ENCODE measurements at places on chromosomes 6 and 20. TPM values are rescaled to one million over a fixed set of nuclear protein-coding genes. Genes with fewer than 3 reads are reported as not detected.

The TUBB1 gene
- polyA plus RNA-seq = not detected

The EYA4 gene
- 14.4 TPM for polyA plus RNA-seq

The LCA5 gene
- 1.2 TPM for polyA plus RNA-seq

The OR2B6 gene
- 0.18 TPM for polyA plus RNA-seq

The TCEA2 gene
- polyA plus RNA-seq = 34.7 TPM

The SPATA25 gene
- polyA plus RNA-seq = 0.77 TPM

The PLN gene
- polyA plus RNA-seq = not detected

The IMPG1 gene
- polyA plus RNA-seq = not detected

The COL10A1 gene
- not detected for polyA plus RNA-seq

The NR2E1 gene
- polyA plus RNA-seq = not detected

The SAMD10 gene
- polyA plus RNA-seq = not detected

The SEL1L2 gene
- not detected for polyA plus RNA-seq

The EDN3 gene
- polyA plus RNA-seq = 0.08 TPM

The RBL1 gene
- polyA plus RNA-seq = 10.8 TPM

The STAU1 gene
- polyA plus RNA-seq = 59.6 TPM

The SRSF3 gene
- 582 TPM for polyA plus RNA-seq

The OLIG3 gene
- polyA plus RNA-seq = not detected

The AGPAT4 gene
- 1.9 TPM for polyA plus RNA-seq

The TPBG gene
- 33.2 TPM for polyA plus RNA-seq

The PSMB1 gene
- polyA plus RNA-seq = 265 TPM

The CTNNBL1 gene
- polyA plus RNA-seq = 60.4 TPM

The NKX2-2 gene
- polyA plus RNA-seq = not detected

The SRSF12 gene
- 1.5 TPM for polyA plus RNA-seq

The PLAGL2 gene
- polyA plus RNA-seq = 9.3 TPM

The CCN6 gene
- not detected for polyA plus RNA-seq

The KIF25 gene
- polyA plus RNA-seq = 0.49 TPM
